ENCODE measurements at places on chromosomes 1 and 21.

DNA sequence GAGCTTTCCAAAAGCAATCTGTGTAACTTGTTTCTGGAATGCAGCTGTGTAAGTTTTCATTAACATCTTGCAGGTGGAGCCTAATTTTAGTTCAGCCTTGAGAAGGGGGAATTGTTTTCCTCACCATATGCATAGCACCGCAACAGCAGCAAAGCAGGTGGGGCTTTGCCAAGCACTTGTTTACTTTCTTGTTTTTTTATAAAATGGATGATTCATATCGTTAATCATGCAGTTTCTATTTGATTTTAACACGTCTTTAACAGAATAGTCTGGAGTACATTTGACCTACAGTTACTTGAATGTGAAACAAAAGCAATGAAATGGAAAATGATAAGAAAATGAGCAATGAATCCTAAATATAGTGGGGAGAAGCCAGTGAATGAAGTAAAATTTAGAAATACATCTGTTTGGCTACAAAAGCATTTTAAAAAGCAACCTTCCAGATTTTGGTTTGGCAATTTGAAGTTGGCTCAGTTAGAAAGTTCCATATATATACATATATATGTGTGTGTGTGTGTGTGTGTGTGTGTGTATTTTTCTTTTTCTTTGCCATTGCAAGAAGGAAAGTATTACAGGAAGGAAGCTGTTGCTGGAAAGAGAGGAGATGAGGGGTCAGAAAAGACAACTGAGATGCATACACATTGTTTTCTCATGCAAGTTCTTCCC lies 119.0 kb upstream of the ADGRL2 start:
- no peak for DNase-seq
- no peaks in the 10 kb centered on the region for H3K36me3 ChIP-seq
- no peak overlapping the region for H3K4me3 ChIP-seq
- H3K4me1 ChIP-seq = peaks cover 1% of the 10 kb centered on the region
- no peaks in the 10 kb centered on the region for H3K27me3 ChIP-seq
- H3K27ac ChIP-seq = no peak overlapping the region

DNA sequence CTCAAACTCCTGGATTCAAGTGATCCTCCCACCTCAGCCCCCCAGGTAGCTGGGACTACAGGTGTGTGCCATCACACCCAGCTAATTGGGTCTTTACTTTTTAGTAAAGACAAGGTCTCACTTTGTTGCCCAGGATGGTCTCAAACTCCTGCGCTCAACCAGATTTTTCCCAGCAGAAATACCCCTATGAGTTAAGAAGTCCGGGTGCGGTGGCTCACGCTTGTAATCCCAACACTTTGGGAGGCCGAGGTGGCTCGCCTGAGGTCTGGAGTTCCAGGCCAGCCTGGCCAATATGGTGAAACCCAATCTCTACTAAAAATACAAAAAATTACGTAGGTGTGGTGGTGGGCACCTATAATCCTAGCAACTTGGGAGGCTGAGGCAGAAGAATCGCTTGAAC lies 6.5 kb upstream of the L1TD1 start:
- DNase-seq = no peak
- no peaks in the 10 kb centered on the region for H3K36me3 ChIP-seq
- H3K4me1 ChIP-seq = peaks cover 5% of the 10 kb centered on the region
- no peaks in the 10 kb centered on the region for H3K27me3 ChIP-seq

- peaks cover 2% of the 10 kb centered on the region for H3K36me3 ChIP-seq
- 0 out of 2 replicates have a peak, but pooled peaks cover 3% of the 10 kb centered on the region for H3K4me1 ChIP-seq
- no peak for DNase-seq
- no peak overlapping the region for H3K27ac ChIP-seq
Observed at GRCh38 chr1:53442299-53442698, 16.9 kb upstream of the DMRTB1 start.

GRCh38 chr1:22846458-22846857 lies 126.2 kb downstream of the LACTBL1 start:
- no peaks in the 10 kb centered on the region for H3K36me3 ChIP-seq
- no peak for DNase-seq
- H3K4me1 ChIP-seq = 0 out of 2 replicates have a peak, but pooled peaks cover 1% of the 10 kb centered on the region
- H3K4me3 ChIP-seq = no peak overlapping the region

DNA sequence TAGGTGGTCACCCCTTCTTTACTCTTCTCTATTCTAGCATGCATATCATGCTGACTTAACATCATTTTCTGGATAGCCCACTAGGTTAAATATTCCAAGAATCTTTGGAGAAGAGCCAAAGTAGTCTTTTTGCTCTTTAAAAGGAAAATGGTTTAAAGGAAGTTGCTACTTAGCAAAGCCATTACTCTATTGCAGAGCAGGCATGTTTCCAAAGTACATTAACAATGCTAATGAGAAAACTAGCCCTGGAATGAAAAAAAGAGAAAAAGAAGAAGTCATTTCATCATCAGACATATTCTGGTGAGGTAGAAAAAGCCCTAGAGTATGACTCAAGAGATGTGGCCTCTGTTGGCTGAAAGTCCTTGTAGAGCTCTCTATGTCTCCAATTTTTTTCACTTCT lies 74.0 kb downstream of the NUF2 start:
- no peaks in the 10 kb centered on the region for H3K27me3 ChIP-seq
- no peak overlapping the region for H3K4me3 ChIP-seq
- H3K27ac ChIP-seq = no peak overlapping the region
- no peaks in the 10 kb centered on the region for H3K4me1 ChIP-seq
- no peak for DNase-seq

DNA sequence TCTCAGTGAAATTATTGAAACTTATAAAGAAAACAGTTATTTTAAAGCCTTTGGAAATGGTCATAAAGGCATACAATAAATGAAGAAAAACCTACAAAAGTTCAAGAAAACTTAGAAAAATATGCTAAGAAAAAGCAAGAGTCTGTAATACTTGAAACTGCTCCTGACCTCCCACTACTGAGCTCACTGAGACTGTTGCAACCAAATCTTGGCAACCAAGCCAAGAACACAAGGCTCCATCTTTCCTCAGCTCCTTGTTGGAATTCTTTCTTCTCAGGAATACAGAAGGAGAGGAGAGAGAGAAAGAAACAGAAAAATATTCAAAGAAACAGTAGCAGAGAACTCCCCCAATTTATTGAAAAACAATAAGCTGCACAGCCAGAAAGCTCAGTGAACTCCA lies 160.5 kb downstream of the RASAL2 start:
- H3K4me3 ChIP-seq = no peak overlapping the region
- no peak for DNase-seq
- no peaks in the 10 kb centered on the region for H3K36me3 ChIP-seq
- no peaks in the 10 kb centered on the region for H3K4me1 ChIP-seq
- no peaks in the 10 kb centered on the region for H3K27me3 ChIP-seq

GRCh38 chr1:228980232-228980937 lies 245.1 kb downstream of the RHOU start:
- no peaks in the 10 kb centered on the region for H3K27me3 ChIP-seq
- DNase-seq = no peak
- no peak overlapping the region for H3K4me3 ChIP-seq

- H3K27ac ChIP-seq = no peak overlapping the region
- H3K27me3 ChIP-seq = no peaks in the 10 kb centered on the region
Observed at GRCh38 chr1:150764617-150765101, 919 bp downstream of the CTSS start.

DNA sequence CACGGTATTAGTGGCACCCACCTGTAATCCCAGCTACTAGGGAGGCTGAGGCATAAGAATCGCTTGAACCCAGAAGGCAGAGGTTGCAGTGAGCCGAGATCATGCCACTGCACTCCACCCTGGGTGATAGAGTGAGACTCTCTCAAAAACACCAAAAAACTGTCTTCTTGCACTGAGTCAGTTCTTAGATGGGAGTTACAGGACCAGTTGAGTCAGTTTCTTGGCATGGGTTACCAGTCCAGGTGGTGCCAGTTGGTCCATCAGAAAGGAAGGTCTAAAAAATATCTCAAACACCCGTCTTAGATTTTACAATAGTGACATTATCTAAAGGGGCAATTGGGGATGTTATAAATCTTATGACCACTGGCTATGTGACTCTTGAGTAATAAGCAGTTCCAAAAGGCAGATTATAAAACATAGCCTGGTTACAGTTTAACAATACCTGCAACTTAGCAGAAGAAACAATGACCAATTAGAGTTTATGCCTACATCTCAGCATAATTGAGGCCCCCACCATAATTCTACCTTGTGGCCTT lies 206.9 kb upstream of the FGGY start:
- no peak for DNase-seq
- no peaks in the 10 kb centered on the region for H3K27me3 ChIP-seq
- H3K36me3 ChIP-seq = no peaks in the 10 kb centered on the region
- H3K4me1 ChIP-seq = no peaks in the 10 kb centered on the region
- no peak overlapping the region for H3K27ac ChIP-seq
- no peak overlapping the region for H3K4me3 ChIP-seq

GRCh38 chr1:110393691-110394492 lies 3.1 kb upstream of the SLC16A4 start:
- no peak overlapping the region for H3K27ac ChIP-seq
- DNase-seq = no peak
- H3K4me1 ChIP-seq = 0 out of 2 replicates have a peak, but pooled peaks cover 2% of the 10 kb centered on the region
- no peak overlapping the region for H3K4me3 ChIP-seq

DNA sequence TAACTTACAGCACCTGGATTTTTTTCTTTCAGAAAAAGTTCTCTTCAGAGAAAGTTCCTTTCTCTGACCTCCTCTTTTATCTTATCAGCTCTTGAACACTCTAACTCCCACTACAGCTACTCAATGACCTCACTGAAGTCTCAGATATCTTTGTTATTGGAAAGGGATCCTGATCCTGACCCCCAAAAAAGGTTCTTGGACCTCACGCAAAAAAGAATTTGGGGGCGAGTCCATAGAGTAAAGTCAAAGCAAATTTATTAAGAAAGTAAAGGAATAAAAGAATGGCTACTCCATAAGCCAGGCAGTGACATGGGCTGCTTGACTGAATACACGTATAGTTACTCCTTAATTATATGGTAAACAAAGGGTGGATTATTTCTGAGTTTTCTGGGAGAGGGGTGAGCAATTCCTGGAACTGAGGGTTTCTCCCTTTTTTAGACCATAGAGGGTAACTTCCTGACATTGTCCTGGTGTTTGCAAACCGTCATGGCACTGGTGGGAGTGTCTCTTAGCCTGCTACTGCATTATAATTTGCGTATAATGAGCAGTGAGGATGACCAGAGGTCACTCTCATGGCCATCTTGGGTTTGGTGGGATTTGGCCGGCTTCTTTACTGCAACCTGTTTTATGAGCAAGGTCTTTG lies 44.2 kb downstream of the WDR64 start:
- H3K27me3 ChIP-seq = no peaks in the 10 kb centered on the region
- DNase-seq = no peak
- H3K27ac ChIP-seq = no peak overlapping the region

GRCh38 chr1:54750596-54750995 lies 13.7 kb downstream of the PARS2 start:
- DNase-seq = no peak
- no peak overlapping the region for H3K27ac ChIP-seq
- no peak overlapping the region for H3K4me3 ChIP-seq
- no peaks in the 10 kb centered on the region for H3K4me1 ChIP-seq
- no peaks in the 10 kb centered on the region for H3K27me3 ChIP-seq
- H3K36me3 ChIP-seq = no peaks in the 10 kb centered on the region

- H3K4me3 ChIP-seq = no peak overlapping the region
- no peak for DNase-seq
- no peaks in the 10 kb centered on the region for H3K36me3 ChIP-seq
- no peaks in the 10 kb centered on the region for H3K27me3 ChIP-seq
- H3K27ac ChIP-seq = no peak overlapping the region
Observed at GRCh38 chr1:218538341-218538740, 193.2 kb downstream of the TGFB2 start.

DNA sequence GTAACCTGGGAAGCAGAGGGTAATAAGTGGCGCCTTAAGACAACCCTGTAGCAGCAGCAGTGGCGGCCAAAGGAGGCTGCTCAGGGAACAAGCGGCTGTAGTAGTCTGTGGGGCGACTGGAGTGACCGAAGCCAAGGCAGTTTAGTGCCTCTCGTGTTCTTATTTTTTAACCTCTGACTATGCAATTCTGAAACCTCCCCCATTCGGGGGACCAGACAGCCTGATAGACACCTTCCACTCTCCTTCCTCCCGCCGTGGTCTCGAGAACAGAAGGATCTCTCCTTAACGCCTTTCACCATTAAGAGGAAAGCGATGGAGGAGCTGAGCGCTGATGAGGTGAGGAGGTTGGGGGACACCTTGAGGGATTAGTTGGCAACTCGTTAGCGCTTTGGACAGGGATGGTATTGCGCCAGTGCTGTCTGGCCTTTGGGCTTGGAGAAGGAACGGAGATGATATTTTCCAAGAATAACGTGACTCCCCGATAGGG lies 644 bp downstream of the UBE4B start:
- H3K36me3 ChIP-seq = no peaks in the 10 kb centered on the region
- H3K27ac ChIP-seq = peak overlapping the region; percentile 10
- no peaks in the 10 kb centered on the region for H3K4me1 ChIP-seq
- peak overlapping the region; percentile 60 for H3K4me3 ChIP-seq
- no peaks in the 10 kb centered on the region for H3K27me3 ChIP-seq
- no peak for DNase-seq

GRCh38 chr1:10962483-10962882 lies 50.0 kb upstream of the TARDBP start:
- no peak overlapping the region for H3K27ac ChIP-seq
- H3K27me3 ChIP-seq = no peaks in the 10 kb centered on the region
- H3K36me3 ChIP-seq = no peaks in the 10 kb centered on the region
- DNase-seq = no peak
- H3K4me1 ChIP-seq = peaks cover 1% of the 10 kb centered on the region
- H3K4me3 ChIP-seq = no peak overlapping the region

DNA sequence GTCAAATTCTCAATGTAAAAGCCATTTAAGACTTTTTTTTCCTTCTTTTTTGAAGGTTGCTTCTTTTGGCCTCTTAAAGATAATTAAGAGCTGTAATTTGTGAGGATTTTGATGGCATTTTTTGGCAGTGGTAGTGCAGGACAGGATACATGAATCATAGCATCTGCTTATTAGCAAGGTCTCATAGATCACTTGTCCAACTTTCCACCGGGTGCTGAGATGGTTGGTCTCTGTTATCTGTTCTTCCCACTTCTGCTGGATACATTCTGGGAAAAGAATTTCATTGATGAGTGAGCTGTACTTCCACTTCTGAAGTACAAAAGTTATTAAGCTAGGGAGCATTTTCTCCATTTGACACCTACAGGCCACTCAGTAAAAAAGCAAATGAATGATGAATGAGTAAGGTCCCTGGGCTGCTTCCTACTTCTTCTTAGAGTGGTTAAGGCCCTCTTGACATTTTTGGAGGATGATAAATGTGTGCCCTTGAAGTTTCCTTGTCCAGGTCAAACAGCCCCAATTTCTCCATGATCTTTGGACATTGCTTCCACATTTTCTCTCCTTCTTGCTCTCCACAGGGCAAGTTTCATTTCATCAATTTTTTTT lies 100.6 kb downstream of the ROR1 start:
- DNase-seq = no peak
- peaks cover 10% of the 10 kb centered on the region for H3K4me1 ChIP-seq
- no peaks in the 10 kb centered on the region for H3K36me3 ChIP-seq

DNA sequence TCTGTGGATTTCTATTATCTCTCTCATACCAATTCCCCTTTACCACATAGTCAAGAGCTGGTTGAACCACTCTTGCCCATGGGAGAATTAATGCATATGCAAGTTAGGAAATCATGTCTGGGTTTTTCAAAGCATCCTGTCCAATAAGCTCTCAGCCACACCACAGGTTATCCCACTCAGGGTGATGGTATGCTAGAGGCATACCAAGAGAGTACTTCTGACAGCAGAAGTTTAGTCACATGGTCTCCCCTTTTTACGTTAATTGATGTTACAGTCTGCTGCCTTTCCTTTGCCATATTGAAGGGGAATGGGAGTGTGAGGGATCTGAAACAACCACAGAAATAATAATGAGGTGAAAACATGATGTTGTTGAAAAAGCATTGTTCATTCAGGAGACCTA lies 135.8 kb upstream of the PBX1 start:
- no peak overlapping the region for H3K27ac ChIP-seq
- H3K27me3 ChIP-seq = no peaks in the 10 kb centered on the region
- DNase-seq = no peak
